ENCODE measurements at places on chromosomes 3 and 15. TPM values are rescaled to one million over a fixed set of nuclear protein-coding genes. Genes with fewer than 3 reads are reported as not detected.

The BRPF1 gene
- total RNA-seq = 18.9 TPM

The NDN gene
- 117 TPM for total RNA-seq

The PPIP5K1 gene
- 33.6 TPM for total RNA-seq

The POC1A gene
- total RNA-seq = 3.9 TPM

The OIP5 gene
- 4.5 TPM for total RNA-seq

The PRC1 gene
- total RNA-seq = 46.0 TPM

The ROPN1 gene
- not detected for total RNA-seq

The POLR2M gene
- total RNA-seq = 199 TPM

The AMT gene
- 4.1 TPM for total RNA-seq

The CHRNB4 gene
- 1.4 TPM for total RNA-seq

The SI gene
- total RNA-seq = not detected

The DNASE1L3 gene
- total RNA-seq = 7.5 TPM

- DNase-seq = no peak
Measured at GRCh38 chr3:159480046-159480445, 508.6 kb upstream of the IL12A start.

- DNase-seq = no peak
Measured at GRCh38 chr15:35362195-35362829, 183.7 kb downstream of the DPH6 start.

GRCh38 chr3:149512073-149512782, 37.7 kb downstream of the TM4SF4 start:
- peak; percentile 31 for DNase-seq

- DNase-seq = peak; percentile 79
Measured at GRCh38 chr15:81133782-81134461, at the start of gene CFAP161. TSS of gene CFAP161 (plus strand) at chr15:81134270. CDS start at chr15:81134330, 60 bp downstream.

- DNase-seq = no peak
Measured at GRCh38 chr15:72554471-72555425, 80.6 kb downstream of the ARIH1 start.

DNA sequence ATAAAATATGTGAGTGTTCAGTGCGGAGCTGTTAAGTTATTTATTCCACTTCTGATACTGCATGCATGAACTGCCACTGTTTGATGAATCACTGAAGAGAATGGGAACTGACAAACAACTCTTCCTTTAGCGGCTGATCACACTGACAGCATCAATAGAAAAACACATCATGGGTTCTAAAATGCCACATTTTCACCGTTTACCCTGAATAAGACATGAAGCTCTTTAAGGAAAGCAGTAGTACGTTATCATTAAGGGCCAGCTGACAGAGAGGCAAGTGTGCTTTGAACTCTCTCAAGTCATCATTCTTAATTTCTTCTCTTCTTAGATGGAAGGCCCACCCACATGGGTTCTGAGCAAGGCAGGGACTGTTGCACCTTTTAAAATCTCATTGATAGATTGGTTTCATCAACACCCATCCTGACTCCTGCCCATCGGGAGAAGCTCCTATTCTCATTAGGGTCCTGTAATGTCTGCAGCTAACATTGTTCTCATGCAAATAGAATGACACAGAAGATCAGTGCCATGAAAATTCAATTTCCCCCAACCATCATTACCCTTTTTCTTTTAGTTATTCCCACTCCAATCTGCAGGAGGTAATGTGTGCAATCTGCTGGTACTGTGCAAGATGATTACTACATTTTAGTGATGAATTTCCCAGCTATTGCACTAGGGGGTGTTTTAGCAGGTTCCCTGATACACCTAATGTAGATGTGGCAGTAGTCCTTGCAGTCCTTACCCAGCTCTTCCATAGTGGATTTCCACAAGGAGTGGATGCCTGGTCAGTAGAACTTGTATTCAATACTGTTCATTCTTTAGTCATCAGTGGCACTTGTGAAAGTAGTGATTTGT, 119.1 kb downstream of the ROBO2 start:
- DNase-seq = no peak

DNA sequence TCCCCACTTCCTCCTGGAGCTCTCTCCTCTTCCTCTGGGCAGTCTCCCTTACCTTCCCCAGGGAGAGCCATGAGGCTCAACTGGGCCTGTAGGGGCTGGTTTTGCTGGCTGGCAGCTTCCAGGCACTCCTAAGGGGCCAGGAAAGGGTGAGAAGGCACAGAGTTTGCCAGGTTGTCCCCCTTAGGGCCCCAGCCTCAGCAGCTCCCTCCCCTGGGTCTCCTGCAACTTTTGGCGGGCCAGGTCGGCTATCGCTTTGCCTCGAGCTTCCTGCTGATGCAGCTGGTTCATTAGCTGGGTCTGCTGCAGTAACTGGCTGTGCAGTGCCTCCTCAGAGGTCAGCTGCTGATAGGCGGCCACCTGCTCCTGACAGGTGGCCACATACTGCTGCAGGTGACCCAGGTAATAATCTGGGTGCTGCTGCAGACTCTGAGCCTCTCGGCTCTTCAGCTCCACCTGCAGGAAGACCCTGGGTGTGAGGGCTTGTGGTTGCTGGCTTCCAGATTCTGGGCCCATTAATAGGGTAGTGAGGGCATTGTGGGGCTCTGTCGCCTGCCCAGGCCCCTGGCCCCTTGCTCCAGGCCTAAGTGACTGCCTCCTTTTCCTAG, 29.7 kb upstream of the OR4F6 start:
- no peak for DNase-seq

GRCh38 chr3:111590143-111590491, 5.0 kb downstream of the ZBED2 start:
- DNase-seq = no peak

DNA sequence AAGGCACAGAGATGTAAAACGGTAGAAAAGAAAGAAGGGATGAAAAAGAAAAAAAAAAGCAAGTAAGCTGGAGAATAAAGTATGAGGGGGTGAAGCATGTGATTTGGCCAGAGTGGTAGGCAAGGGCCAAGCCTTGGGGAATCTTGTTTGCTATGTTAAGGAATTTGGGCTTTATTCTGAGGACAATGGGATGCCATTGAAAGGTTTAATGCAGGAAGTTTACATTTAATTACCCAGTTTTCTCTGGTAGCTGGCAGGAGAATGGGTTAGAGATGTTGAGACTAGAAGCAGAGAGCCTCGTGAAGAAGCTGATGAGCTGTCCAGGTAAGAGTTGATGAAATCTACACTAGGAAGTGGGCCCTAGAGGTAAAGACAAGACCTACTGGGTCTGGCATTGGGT, 455.9 kb downstream of the PDCD6IP start:
- DNase-seq = no peak

DNA sequence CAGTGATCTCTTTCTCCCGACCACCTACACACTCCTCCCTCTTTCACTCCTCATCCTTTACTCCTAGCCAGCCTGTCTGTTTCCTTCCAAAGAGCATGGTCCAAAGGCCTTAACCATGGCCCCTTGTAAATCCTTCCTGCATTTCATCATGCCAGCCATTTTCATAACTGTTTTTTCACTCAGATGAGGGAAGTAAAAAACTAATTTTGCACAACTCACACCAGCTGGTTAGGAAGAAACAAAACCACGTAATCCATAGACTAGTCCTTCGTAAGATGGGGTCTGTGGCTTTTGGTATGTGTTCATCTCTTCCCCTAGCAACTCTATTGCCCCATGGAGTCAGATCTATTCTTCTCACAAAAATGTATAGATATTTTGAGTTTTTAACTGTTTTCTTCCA, 187.8 kb downstream of the SHOX2 start:
- DNase-seq = no peak

- DNase-seq = no peak
Measured at GRCh38 chr3:54827776-54828175, 100.1 kb downstream of the LRTM1 start.

DNA sequence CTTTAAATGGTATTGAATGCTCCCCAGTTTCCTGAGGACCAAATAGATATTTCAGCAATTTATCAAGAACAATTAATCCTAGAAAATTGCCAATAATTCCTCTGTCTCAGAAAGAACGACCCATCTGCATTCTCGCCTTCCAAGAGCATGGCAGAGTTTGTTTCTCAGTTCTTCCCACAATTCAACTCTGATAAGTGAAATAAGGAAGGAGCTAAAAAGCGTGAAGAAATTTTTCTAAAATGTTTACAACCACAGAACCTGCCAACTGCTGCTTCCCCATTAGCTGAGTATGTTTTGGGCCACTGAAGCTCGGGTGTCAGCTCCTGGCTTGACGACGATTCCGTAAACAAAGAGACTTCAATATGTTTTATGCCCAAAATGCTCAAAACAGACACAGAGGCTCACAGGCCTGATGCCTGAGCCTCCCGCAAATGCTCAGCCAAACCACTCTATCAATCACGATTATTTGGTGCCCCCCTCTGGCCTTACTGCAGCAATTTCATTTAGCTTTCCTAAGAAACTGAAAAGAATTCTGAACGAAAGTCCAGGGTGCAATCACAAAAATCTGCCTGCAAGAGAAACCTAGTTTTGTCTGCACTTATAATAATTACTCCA, 259.2 kb upstream of the CCDC54 start:
- DNase-seq = peak; percentile 60

DNA sequence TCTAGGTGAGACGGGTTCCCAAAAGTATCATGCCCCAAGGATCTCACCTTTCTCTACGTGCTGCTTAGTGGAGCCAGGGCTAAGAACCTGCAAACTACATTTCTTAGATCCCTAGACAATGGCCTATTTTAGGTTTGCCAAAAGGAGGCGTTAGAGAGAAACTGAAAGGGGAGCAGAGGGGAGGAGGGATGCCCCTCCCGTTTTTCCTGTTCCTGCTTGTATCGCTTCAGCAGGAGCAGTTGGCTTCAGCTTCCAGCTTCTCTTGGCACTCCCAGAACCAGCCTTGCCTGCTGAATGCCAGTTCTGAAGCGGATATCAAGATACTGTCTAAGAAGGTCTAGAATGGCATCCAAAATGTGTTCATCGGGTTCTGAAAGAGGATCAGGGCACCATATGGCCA, 58.4 kb upstream of the ABHD17C start:
- no peak for DNase-seq

DNA sequence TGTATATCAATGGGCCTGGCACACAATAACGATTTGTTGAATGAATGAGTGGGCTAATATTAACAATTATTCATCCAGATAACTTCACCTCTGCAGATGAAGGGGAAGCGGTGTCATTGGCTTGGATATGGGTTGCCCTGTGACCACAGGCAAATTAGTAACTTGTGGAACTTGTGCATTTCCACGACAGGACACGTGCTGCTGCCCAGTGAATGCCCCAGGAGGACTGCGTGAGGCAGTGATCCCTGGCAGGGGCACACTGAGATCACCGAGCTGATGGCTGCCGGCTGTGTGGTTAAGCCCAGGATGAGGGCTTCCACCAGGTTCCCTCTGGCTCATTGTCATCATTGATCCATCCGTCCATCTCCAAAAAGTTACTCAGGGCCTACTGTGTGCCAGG, 84.1 kb upstream of the HACD2 start:
- DNase-seq = no peak

DNA sequence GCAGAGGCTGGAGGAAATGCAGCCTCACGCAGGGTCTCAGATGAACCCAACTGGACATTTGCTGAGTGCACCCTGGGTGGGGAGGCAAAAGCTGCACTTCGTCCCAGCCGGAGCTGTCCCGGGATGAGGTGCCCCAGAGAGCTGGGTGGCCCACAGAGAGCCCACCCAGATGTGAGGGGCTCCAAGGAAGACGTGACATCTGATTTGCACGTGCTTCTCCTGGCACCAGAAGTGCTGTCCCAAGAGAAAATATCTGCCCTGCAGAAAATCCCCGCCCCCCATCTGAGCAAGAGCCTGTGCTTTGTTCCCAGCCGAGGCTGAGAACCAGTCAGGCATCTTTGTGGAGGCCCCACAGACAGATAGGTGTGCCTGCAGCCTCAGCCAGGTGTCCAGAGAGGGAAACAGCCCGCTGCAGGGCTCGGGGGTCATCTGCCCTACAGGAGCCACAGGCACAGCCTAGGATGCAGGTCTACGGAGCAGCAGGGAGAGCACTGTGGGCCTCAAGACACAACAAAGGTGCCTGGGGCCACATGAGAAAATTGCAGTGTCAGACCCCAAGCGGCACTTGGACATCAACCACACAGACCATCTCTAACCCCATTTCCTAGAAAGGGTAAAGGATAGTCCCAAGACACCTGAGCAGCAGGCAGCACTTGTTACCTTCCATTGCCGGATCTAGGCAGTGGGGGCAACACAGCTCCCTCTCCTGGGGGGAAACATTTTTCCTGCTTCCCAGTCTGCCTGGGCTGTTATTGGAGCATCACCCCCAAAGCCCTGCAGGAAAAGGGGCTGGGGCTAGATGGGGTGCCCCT, 5.8 kb downstream of the TMIE start:
- DNase-seq = no peak

DNA sequence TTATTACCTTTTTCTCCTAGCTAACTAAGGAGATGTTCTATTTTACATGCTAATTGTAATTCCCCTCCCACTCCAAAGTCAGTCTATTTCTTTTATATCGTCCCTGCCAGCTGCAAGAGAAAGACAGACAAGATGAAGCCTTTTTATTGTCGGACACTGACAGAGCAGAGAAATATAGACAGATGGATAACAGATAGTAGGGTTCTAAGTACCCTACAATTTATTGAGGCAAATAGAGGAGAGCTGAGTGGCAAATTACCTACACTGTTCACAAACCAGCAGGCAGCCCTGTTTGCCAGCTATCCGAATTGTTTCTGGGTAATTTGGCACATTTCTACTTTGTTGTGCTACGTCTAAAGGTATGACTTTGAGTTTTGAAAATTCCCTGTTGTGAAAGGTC, 392.3 kb upstream of the ZNF717 start:
- no peak for DNase-seq

DNA sequence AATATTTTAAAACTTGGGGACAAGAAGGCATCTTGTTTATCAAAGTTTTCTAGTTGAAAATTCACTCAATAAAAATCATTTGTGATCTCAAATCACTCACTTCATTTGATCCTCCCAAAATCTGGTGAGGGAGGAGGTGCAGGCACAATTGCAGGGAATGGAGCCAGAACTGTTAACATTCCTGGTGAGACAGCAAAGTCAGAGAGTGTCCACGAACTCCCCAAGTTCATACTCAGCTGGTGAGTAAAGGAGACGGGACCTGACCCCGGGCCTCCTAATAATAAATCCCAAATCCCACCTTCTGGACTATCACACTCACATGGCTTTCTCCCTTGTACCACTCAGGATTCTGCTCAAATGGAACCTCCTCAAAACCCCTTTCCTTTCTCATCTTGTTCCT, 252.3 kb upstream of the LRTM1 start:
- no peak for DNase-seq

GRCh38 chr3:52392216-52392930, 52.5 kb downstream of the SEMA3G start:
- DNase-seq = no peak

DNA sequence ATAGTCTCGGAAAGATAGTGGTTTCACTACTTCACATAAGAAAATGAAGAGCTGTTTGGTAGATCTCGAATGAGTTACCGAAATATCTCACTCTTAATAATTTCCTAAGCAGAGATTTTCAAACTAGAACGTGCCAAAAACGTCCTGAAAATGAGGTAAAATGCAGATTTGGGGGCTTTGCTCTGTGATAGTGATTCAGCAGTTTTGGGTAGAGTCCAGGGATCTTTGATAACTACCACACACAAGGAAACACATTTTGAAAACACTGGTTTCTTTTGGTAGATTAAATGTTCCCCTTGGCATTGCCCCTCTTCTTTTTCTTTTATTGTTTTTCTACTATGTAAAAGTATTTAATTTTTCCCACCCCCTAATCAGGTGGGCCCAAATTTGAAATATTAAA, 125.9 kb downstream of the EBLN2 start:
- no peak for DNase-seq

Measured in spinal cord (tissue), 10 donors.